Activated naive CD4-positive, alpha-beta T cell treated with anti-CD3 and anti-CD28 coated beads, Interleukin-2, amount 10 ng/mL, durations not matched to agents 7 days and 5 days (primary cell): ENCODE measurements at places on chromosomes 7 and 10.

GRCh38 chr7:133059263-133059662 lies 22.6 kb downstream of the CHCHD3 start:
- no peak overlapping the region for H3K4me3 ChIP-seq
- no peak overlapping the region for H3K27ac ChIP-seq
- H3K4me1 ChIP-seq: no peaks in the 10 kb centered on the region
- H3K36me3 ChIP-seq: peaks cover 11% of the 10 kb centered on the region
- DNase-seq: no peak
- H3K27me3 ChIP-seq: no peaks in the 10 kb centered on the region

- DNase-seq: no peak
- no peak overlapping the region for H3K27ac ChIP-seq
- peaks cover 8% of the 10 kb centered on the region for H3K4me1 ChIP-seq
- peaks cover 11% of the 10 kb centered on the region for H3K27me3 ChIP-seq
These were observed 212.8 kb downstream of the PTEN start for GRCh38 chr10:88076027-88076880.

DNA sequence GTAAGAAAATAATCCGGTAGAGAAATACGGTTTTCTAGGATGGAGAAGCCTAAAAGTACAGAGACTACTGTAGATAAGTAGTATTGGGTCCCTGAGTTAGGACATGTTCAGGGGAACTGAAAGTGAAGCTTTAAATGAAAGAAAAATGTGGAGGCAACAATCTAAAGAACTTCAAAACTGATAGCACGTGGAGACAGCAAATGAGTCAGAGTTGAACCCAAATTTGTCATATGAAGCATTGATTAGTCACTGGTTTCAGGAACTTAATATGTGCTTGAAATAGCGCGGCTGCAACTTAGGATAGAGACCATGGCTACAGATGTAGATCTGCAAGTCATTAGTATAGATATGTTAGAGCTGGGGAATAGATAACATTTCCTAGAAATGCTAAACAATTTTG lies 1138.6 kb upstream of the SORCS1 start:
- no peaks in the 10 kb centered on the region for H3K4me1 ChIP-seq
- no peaks in the 10 kb centered on the region for H3K27me3 ChIP-seq
- H3K27ac ChIP-seq: no peak overlapping the region

DNA sequence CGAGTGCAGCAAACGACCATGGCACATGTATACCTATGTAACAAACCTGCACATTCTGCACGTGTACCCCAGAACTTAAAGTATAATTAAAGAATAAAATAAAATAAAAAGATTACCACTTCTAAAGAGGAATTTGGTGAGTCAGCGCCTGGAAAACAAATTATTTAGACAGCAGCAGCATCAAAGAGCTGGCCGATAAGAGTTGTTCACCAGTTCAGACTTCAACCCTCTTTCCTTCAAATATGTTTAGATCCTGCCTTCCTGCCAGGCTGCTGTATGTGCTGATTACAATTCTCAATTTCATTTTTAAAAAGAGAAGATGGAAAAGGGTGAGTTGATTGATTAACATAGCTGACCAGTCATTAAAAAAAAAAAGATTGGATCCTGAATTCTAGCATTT lies 672.0 kb upstream of the NRP1 start:
- no peak for DNase-seq
- H3K27me3 ChIP-seq: peaks cover 4% of the 10 kb centered on the region
- no peak overlapping the region for H3K27ac ChIP-seq
- no peaks in the 10 kb centered on the region for H3K4me1 ChIP-seq

DNA sequence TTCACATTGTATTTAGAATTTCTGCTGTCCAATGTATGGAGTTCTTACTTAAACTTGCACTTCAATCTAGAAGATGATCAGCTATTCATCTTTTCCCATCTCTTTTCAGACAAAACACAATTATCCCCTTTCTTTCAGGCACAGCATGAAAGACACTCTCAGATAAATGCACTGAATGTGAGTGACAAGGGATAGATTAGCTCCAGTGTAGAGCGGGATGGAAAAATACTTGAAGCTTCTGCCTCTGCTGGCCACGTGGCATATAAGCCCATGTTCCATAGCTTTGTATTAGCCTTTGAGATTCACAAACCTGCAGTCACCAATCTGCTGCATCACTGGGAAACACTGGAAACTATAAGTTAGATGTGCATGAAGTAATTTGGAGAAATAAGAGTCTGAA lies 162.2 kb upstream of the FAM3C start:
- H3K36me3 ChIP-seq: no peaks in the 10 kb centered on the region
- peaks cover 4% of the 10 kb centered on the region for H3K27me3 ChIP-seq
- no peak for DNase-seq
- H3K27ac ChIP-seq: no peak overlapping the region
- H3K4me1 ChIP-seq: no peaks in the 10 kb centered on the region
